Pulmonary artery endothelial cell (primary cell): ENCODE measurements at places on chromosomes 6 and 20.
A peak's percentile ranks its signal among the peaks of the same experiment; 100 is the strongest.

GRCh38 chr20:316316-317068, 8.9 kb upstream of the SOX12 start:
- DNase-seq: no peak

DNA sequence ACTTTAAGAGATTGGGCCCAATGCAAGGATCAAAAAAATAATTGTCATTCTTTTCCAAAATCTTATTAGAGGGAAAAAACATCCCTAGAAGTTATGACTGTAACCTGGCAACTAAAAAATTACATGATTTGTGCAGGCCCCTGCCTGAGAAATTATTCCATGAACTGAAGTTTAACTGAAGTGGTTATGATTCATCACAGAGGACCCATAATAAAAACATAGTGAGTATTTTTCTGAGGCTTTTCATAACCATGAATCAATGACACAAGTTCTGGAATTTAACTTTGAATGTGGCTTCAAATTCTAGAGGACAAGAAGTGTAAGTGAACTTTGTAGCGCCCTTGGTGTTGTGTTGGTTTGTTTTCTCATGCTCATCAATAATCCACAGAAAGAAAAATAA, 31.1 kb upstream of the CARMIL1 start:
- no peak for DNase-seq

GRCh38 chr6:10951675-10952282, 64.9 kb downstream of the SYCP2L start:
- no peak for DNase-seq

DNA sequence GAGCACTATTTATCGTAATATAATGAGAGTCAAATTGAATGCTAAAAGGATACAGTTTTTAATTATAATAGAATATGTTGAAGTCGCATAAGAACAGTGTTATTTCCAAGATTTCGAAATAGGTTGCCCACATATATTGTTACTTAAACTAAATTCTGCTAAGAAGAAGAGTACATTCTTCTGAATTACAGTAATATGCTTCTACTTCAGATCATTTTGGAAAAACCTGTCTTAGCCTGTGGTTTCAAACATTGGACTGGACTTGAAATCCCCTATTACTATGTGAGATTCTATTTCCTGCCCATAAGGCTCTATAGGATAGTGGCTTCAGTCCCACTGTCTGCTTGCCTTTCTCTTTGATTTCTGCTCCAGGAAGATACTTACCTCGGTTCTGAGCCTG, 137.2 kb downstream of the B3GAT2 start:
- DNase-seq: no peak

GRCh38 chr6:29680904-29681303, at the start of gene ZFP57:
Gene ZFP57 (minus strand): TSS chr6:29681152. CDS start chr6:29677003, 4,149 bp downstream.
- DNase-seq: no peak

- no peak for DNase-seq
These were observed 122.7 kb downstream of the GFRAL start for GRCh38 chr6:55450005-55450404.

GRCh38 chr6:168640768-168641167, 199.8 kb downstream of the SMOC2 start:
- no peak for DNase-seq

GRCh38 chr20:64138276-64138815, 25.9 kb upstream of the MYT1 start:
- DNase-seq: no peak

GRCh38 chr6:116924245-116924644, 47.2 kb downstream of the RFX6 start:
- no peak for DNase-seq

GRCh38 chr20:432208-432607, 24.1 kb downstream of the RBCK1 start:
- DNase-seq: no peak

DNA sequence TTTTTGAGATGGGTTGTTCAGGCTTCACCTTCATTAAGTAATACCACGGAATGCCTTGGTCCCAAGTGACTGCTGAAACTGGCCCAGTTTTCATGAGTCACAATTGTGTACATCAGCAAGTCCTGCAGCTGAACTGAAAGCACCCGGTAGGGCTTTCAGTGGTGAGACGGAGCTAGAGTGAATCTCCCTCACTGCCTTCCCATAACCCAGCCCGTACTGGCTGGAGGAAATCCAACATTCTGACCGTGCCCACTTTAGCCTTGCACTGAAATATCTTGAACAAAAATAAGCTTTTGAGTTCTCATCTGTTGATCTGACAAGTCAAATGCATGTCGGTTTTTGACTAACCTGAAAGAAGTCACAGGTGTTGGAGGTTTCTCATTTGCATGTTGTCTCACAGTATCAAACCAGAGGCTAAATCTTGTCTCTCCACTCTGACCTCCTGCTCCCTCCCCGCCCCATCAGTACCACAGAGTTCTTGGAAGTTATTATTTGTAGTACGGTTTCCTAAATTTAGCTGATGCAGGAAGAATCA, 35.9 kb downstream of the DUSP22 start:
- DNase-seq: no peak

DNA sequence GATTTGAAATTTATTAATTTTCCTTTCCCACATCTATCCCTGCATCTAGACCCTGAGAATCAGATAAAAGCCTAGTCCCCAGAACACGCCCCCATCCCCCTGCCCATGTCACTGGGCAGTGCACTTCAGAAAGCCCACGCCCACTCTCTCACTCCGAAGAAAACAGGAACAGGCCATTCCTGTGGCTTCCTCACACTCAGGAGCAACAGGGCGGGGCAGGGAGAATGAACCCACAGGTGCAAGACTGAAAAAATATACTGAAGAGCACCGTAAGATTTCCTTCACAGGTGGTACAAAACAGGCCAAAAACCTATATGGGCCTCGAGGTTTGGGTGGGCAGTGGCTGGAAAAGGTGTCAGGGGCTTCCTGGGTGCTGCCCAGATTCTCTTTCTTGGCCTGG, 3.4 kb downstream of the OXT start:
- DNase-seq: no peak

- DNase-seq: no peak
These were observed 6.9 kb downstream of the NOTCH4 start for GRCh38 chr6:32216998-32217397.

- DNase-seq: no peak
These were observed 331.4 kb upstream of the QKI start for GRCh38 chr6:163083141-163083540.

GRCh38 chr6:63819831-63820230, 184.2 kb downstream of the PHF3 start:
- no peak for DNase-seq

DNA sequence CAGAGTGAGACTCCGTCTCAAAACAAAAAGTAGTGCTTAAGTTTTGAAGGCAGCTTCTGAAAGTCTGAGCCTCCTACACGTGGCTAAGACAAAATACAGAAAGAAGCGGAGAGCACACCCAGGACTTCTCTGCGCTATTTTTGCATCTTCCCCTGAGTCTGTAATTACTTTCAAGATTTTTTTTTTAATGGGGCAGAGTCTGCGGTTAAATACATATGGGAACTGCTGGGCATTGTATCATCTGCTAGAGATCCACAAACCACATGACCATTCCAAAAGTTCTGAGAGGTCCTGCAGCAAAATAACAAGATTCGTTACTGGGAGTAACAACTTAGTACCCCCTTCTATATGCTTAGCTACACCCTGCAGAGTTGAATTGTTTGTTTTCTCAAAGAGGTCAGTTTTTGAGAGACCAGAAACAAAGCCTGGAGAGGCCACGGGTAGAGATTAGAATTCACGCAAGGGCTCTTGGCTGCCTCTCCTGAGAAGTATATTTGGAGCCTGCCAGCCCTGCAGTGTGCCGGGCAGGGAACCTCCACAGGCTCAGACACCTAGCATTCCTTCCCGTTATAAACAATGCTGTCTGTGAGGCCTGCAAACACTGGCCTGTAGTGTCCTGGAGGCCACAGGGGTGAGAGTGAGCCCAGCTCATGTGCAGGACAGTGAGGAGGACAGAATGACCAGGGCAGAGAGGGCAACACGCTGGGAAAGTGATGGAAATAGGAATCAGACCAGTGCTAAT, 48.2 kb upstream of the FAM50B start:
- no peak for DNase-seq

DNA sequence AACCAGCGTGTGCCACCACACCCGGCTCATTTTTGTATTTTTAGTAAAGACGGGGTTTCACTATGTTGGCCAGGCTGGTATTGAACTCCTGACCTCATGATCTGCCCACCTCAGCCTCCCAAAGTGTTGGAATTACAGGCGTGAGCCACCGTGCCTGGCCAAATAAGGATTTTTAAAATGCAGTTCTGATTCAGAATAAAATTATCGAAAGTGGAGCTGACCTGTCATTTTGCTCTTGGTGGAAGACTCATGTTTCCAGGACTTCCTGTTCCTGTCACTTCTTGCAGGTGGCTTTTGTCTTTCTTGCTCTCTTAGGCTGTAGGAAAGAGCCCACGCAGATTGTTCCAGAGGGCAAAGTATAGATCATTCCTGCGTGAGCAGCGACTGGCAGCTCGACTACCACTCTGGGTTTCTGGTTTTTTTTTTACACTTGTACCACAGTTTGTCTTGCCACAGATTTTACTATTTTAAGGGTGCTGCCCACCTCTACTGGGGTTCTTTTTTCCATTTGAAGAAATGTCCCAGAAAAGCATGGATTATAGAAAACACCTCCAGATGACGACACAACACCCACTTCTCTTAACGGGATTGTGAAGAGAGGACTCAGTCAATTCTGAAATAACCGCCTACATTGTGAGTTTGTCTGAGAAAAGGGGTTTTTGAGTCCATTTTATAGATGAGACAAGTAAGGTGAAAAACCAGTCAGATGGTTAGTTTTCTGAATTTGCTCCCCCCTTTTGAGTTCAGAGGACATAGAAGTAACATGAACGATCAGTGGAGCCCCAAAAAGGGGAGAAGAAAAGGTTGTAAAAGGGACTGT, 7.5 kb downstream of the JARID2 start:
- DNase-seq: no peak

DNA sequence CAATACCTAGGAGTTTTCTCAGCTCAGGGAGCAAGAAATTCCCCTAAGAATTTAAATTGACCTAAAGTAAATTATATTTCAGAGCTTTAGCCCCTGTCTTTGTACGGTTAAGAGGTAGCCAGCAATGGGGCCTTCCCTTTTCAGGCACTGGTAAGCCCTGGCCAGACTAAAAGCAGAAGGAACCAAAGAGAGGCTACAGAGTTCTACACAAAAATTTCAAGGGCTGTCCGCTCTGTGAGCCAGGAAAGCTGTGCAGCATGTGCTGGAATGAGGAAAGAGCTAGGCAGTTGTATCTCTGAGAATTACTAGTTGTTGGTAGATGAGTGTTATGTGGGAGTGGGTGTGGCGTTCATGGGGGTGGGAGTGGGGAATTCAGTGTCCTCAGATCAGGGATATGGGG, 96.3 kb upstream of the MAFB start:
- no peak for DNase-seq

DNA sequence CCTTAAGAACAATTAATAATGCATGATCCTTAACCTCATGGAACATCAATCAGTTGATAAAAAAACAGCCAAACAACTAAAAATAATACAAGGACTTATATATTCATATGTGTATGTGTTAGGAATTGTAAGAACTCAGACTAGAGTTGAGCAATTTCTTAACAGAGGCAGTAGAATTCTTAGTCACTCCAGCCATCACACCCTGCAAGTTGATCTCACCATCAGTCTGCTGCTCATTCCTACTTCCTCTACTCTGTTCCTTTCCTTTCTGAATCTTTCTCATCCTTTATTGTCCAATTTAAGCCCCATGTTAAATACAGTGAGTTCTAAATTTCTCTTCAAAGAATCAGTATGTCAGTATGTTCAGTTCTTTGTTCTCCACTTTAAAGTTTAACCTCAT, 2.6 kb downstream of the ZNF165 start:
- no peak for DNase-seq

DNA sequence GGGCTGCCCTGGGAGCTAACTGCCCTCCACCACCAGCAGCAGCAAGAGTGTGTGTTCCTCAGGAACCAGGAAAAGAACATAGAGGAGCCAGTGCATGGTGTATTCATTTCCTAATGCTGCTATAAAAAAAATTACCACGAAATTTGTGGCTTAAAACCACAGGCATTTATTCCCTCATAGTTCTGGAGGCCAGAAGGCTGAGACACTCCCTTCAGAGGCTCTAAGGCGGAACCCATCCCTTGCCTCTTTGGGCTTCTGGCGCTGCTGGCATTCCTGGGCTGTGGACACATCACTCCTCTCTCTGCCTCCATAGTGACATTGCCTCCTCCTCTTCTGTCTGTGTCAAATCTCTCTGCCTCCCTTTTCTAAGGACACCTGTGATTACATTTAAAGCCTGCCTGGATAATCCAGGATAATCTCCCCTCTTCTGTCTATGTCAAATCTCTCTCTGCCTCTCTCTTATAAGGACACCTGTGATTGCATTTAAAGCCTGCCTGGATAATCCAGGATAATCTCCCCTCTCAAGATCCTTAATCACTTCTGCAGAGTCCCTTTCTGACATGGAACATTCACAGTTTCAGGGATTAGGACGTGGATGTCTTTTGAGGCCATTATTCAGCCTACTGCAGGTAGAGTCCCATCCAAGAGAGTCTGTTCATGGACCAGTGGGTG, 54.7 kb downstream of the NDUFAF5 start:
- no peak for DNase-seq

- DNase-seq: no peak
These were observed 42.3 kb upstream of the OCSTAMP start for GRCh38 chr20:46592580-46593362.

DNA sequence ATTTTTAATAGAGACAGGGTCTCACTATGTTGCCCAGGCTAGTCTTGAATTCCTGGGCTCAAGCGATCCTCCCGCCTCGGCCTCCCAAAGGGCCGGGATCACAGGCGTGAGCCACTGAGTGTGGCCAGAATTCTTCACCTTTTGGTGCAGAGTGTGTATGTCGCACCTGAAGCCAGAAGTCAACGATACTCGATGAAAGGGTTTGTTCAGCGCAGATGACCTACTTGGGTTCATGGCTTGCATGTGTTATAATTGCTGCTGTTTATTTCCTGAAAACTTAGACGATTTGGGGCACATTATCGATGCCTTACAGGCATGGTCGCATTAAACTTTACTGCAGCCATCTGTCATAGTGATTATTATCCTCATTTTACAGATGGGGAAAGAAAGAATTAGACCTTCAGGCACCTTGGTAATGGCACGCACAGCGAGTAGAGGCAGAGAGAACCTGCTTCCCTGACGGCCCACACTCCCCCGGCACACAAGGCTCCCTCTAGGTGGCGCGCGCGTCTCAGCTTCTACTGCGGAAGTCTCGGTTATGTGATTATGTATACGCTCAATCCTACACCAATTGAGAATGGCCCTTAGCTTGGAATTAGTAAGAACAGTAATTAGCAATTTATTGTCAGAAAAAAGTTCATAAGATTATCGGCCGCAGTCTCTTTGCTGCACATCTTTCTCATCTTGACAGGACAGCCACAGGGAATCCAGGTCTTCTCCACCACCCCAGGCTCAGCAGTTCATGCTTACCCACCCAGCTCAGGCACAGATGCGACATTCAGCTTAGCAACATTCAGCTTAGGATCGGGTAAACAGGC, 212.8 kb upstream of the PROKR2 start:
- DNase-seq: peak; percentile 22

DNA sequence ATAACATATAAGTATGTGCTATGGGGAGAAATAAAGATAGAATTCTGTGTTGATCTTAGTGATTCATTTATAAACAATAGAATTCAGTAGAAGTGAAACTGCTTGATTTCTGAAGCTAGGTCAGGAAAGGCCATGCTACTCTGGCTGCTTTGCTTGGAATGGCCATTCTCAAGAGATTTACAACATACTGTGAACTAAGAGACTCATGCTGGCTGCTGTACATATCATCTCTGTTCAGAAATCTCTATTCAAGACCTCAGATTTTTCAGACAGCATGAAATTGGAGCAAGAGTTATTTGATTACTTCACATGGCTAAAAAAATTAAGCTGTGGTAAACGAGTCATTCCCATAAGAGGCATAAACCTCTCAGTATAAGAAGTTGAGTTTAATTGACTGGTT, 662.6 kb downstream of the BCKDHB start:
- DNase-seq: no peak
